IPS DF 6.9 (cell line): ENCODE measurements at places on chromosomes 3 and 15.
A peak's percentile ranks its signal among the peaks of the same experiment; 100 is the strongest.

DNA sequence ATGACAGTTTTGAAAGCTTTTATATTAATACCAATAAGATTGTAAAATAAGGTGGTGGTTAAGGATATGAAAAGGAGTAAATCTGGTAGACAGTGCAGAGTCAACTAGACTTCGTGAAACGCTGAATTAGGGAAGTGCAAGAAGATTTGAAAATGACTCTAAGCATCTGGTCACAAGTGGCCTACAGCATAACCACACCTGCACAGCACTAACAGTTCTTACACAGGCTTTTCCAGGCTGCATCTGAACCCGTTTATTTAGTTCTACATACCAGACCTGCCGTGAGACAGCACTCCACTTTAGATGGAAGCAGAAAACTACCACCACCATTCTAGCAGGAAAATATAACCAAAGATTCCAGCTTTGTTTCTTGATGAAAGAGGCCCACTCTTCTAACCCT lies 1.9 kb downstream of the DMXL2 start:
- no peak for DNase-seq

DNA sequence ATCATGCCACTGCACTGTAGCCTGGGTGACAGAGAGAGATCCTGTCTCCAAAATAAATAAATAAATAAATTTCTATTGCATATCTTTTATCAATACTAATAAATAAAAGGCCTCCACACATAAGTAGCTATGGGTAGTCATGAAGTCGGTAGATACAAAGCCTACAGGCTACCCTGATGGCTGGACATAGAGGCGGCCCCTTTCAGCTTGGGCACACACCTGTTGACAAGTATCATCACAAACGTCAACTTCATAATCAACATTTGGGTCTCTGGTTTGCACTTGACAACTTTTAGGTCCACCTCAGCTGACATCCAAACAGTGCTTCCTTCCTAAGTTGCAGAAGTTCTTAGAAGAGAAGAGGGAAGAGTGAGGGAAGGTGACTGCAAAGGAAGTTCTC lies 53.4 kb downstream of the ITGA11 start:
- DNase-seq = no peak

- DNase-seq = no peak
Observed at GRCh38 chr3:102106416-102107097, 257.2 kb downstream of the NFKBIZ start.

DNA sequence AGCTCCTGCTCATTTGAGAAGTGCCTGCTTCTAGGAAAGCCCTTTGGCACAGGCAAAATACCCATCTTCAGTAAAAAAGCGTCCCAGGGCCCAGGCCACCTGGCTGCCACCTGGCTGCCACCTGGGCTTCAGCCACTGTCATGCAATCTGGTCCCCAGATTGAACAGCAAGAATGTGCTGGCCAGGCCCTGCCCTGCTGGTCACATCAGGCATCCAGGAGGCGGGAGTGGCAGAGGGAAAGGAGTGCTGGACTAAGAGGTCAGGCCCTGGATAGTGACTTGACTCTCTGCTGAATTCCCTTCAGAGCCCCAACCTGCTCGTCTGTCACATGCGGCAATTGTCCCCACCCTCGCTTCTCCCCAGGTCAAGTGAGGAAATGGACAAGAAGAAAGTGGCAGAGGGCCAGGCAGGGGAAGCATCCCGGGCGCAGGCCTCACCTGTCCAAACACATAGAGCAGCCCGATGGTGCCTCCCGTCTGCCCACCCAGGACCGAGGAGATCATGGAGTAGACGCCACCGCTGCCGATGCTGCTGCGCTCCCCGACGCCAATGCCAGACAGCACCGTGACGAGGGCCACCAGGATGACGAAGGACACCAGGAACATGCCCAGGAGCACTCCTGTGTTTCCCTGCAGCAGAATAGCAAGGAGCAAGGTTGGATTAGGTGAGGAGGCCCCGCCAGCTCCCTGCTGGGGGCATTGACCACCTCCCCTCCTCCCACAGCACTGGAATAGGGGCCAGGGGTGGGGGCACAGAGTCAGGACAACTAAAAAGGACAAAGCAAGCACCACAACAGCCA lies 25.5 kb downstream of the SLC12A8 start:
- no peak for DNase-seq

GRCh38 chr3:119690043-119690656 lies 12.7 kb upstream of the CFAP91 start:
- DNase-seq = no peak

- no peak for DNase-seq
Observed at GRCh38 chr3:152054315-152054714, 180.9 kb downstream of the SUCNR1 start.

DNA sequence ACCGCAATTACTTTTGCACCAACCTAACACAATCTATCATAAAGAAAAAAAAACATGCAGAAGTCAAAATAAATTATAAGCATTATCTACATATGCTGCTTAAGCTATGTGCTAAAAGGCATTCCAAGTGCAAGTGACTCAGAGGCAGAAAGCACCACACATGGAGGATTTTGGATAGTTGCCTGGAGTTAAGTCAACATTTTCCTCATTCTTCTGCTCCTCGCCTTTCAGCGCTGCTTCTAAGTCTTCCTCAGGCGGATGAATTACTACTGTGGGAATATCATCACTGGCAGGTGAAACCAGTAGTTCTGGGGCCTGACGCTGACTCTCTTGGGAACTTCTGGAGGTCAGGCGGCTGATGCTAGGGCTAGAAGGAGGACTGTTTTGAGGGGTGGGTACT lies 53.1 kb downstream of the SLC4A7 start:
- DNase-seq = no peak

- no peak for DNase-seq
Observed at GRCh38 chr15:34665498-34666116, 82.2 kb upstream of the GOLGA8B start.

GRCh38 chr3:50336452-50337174 lies 4.0 kb downstream of the RASSF1 start:
- no peak for DNase-seq

DNA sequence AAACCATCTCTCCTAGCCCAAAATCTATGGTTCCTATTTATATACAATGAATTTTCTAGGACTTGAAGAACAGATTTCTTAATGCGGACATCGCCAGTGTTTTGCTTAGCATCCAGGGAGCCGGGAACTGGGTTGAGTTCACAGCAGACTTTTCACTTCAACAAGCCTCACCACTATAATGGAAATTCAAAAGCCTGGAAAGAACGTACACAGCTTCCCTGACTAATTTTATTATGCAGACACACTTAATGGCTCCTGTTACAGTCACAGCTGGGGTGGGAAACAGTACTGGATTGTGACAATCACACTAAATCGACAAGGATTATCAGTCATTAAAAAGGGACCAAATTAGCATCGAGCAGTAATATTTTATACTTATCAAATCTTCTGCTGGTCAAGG lies 129.2 kb upstream of the BNIP2 start:
- no peak for DNase-seq

DNA sequence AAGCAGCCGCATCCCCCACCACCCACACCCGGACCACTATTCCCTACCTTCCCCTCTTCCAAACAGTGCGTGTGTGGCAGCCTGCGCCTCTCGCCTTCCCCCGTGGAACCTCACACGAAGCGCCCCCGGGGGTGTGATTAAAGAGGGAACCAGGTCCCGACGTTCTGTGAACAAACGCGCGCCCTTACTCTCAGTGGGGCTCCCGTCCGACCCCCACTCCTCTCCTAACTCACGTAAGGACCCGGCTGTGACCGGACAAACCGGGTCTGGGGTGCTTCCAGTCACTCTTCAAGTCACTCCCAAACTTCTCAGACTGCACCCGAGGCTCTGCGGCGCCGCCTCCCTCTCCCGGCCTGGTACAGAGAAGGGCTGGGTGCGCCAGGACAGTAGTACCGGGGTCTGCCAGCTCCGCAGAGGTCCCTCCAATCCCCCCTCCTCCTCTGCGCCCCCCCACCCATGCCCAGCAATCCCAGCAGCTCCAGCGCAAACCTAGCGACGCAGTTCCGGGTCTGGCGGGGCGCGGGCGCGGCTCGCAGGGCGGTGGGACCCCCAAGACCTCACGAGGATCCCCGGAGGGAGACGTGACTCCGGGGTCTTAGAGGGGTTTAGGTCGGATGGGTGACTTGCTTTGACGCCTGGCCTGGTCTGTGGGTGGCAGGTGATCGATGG lies 574 bp downstream of the DUOXA1 start:
- DNase-seq = no peak

DNA sequence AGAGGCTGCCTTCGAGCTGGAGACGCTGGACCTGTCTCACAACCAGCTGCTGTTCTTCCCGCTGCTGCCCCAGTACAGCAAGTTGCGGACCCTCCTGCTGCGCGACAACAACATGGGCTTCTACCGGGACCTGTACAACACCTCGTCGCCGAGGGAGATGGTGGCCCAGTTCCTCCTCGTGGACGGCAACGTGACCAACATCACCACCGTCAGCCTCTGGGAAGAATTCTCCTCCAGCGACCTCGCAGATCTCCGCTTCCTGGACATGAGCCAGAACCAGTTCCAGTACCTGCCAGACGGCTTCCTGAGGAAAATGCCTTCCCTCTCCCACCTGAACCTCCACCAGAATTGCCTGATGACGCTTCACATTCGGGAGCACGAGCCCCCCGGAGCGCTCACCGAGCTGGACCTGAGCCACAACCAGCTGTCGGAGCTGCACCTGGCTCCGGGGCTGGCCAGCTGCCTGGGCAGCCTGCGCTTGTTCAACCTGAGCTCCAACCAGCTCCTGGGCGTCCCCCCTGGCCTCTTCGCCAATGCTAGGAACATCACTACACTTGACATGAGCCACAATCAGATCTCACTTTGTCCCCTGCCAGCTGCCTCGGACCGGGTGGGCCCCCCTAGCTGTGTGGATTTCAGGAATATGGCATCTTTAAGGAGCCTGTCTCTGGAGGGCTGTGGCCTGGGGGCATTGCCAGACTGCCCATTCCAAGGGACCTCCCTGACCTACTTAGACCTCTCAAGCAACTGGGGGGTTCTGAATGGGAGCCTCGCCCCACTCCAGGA lies 21.1 kb downstream of the NRROS start:
- no peak for DNase-seq

DNA sequence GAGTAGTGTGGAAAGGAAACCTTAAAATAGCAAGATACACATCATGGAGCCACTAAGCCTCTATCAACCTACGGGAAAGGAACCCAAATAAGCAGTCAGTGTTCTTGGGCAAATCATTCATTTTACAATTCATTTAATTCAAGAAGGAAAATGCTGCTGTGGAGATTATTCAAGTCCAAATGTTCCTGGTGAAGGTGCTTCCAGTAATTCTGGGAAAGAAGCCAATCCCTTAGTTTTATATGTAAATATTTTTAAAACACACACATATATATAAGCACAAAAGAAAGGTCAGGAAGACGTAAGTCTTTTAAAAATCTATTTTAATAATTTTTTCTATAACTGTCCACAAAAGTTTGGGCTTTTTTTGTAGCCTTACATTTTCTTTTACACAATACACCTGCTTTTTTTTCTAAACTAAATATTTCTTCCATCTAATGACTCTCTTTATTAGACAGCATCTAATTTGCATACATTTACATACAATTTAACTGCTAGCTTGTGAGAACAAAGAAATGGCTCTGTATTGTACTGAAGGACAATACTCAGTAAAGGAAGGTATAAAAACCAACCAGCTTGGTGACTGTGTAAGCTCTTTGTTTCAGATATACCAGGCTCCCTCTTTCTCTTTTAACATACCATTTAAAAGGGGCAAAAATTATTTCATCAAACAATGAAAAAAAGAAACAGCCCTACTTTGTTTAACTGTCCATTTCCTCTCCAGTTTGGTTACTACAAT lies 269.5 kb downstream of the ZBTB20 start:
- DNase-seq = no peak

DNA sequence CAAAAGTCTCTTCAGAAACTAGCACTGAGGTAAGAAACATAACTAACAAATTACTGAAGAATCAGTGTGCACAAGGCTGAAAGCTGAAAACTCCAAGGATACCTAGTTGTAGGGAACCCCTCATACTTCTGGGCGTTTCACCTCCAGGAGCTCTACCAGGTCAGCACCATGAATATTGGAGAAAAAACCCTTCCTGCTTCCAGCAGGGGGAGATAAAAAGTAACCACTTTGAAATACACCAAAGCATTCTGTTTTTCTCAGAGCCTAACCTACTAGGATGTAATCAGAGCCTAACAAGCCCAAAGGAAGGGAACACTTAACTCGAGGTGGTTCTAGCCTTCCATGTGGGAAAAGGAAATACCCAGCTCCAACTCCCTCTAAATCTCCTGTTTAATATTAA lies 175.8 kb upstream of the MME start:
- DNase-seq = peak; percentile 33

DNA sequence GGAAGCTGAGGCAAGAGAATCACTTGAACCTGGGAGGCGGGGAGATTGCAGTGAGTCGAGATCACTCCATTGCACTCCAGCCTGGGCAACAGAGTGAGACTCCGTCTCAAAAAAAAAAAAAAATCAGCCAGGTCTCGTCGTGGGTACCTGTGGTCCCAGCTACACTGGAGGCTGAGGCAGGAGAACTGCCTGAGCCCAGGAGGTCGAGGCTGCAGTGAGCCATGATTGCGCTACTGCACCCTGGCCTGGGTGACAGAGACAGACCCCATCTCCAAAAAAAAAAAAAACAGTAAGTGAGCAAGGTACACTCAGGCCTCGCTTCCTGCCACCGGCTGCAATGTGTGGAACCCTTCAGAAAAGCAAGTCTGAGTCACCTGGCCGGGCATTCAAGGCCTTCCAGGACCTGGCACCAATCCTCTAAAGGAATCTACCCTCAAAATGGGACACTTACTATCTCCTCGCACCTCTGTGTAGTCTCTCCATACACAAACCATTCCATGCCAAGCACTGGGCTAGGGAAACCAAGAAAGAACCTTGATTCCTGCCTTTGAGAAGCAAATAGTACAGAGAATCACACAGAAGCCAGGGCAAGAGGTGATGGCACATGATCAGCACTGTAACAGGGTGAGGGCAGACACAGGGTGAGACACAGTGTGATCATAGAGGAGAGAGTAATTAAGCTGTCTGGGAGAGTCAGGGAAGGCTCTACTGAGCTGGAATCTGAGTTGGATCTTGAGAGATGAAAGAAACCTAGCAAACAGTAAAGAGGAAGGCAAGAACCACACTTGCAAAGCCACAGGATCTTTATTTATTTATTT lies 9.7 kb downstream of the SCAMP2 start:
- no peak for DNase-seq

DNA sequence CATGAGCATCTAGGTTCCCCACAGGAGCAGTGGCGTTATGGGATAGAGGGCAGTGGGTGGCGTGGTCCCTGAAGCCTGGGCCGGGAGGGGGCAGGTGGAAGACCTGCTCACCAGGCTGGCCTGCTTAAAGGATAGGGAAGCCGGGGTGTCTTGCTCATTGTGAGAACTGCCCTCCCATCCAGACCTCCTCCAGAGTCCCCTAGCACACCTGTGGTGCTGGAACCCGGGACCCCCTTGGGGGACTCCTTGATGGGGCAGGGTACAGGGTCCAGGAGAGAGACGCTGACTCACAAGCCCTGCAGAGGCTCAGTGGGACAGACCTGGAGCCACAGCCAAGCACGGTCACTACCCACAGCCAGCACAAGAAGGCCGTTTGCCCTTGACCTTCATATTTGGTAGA lies 2.8 kb upstream of the RHCG start:
- no peak for DNase-seq

- DNase-seq = no peak
Observed at GRCh38 chr3:191051037-191051436, 148.0 kb upstream of the OSTN start.
